ENCODE measurements at places on chromosomes 16 and 17.

DNA sequence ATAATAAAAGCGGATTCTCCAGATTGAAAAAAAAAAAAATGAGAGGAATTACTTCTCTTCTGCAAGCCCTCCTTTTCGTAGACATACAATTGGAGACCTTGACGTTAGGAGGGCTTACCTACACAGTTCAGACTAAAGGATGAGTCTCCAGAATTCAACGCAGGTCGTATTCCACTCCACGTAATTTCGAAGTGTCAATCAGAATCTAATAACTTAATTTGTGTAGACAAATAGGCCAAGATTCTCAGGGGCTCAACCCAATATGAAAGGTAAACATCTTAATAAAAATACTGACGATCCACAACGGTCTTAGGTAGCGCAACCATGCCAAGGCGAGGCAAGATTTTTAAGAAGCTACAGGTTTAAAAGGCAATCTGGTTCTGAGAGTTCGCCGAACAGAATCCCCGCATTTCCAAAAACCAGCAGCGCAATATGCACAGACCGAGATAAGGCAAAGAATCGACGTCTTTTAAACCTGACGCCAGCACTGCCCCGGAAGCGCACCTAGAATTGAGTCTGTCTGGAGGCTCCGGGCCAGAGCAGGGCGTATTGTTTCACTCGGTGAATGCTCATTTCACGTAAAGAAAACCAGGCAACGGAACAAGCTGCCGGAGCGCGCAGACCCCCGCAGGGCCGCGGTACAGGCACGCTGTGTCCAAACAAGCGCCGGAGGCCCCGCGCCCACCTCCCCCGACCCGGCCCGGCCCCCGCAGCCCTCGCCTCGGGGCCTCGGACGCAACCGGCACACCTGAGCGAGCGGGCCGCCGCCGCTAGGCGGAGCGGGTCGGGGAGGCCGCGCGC is 623 bp downstream of the MBTPS1 start:
- DNase-seq: peak; percentile 18

DNA sequence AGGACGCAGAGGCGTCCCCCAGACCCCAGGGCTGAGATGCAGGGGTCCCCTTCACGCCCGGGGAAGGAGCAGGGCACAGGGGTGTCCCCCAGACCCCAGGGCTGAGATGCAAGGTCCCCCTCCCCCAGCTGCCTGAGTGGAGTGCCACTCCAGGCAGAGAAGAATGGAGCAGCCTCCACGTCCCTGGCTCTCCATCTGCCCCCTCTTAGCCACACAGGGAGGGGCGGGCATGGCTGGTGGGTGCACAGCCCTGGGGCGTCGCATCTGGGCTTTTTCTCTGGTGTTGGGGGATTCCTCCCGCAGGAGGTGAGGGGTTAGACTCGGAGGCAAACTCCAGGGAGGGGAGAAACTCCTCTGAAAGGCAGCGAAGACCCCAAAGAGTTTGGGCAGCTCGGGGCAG is 17.5 kb downstream of the CIBAR2 start:
- no peak for DNase-seq

DNA sequence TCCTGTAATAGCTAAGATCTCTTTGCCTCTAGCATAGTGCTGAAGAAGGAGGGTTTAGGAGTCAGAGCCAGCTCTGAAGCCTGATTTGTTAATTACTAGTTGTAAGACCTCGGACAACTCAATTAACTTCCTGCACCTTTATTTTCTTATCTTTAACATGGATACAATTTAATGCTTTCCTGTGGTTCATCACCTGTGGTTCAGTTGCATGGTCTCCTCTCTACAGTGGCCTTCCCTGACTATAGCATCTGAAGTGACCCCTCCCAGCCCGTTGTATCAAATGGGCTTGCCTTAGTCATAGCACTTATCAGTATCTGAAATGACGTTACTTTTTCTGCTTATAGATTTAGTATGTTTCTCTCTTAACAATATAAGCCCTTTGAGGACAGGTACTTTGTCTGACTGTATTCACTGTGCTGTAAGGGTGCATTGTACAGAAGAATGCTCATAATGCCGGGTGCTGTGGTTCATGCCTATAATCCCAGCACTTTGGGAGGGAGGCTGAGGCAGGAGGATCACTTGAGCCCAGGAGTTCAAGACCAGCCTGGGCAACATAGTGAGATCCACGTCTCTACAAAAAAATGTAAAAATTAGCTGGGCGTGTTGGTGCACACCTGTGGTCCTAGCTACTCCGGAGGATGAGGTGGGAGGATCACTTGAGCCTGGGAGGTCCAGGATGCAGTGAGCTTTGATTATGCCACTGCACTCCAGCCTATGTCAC is 2.6 kb upstream of the NDE1 start:
- no peak for DNase-seq

- DNase-seq: no peak
These were observed 2.4 kb upstream of the BRD7 start for GRCh38 chr16:50371036-50371716.

- no peak for DNase-seq
These were observed 45.5 kb downstream of the TMEM132E start for GRCh38 chr17:34624767-34625383.

GRCh38 chr17:54270499-54270898 is 447.8 kb downstream of the KIF2B start:
- DNase-seq: no peak

DNA sequence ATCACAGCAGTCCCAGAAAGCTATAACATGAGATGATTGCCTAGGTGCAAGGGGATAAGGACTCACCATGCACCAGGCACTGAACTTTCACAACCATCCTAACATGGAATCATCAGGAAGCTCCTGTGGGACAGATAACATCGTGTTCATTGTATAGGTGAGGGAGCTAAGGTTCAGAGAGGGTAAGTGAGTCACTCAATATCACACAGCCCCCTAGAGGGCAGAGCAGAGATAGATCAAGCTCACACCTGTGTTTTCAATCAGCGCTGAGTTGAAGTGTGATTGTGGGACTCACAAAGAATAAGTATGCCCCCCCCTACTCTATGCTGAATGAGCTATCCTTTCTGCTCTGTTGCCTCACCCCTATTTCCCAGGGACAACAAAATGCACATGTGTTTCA is 377.7 kb upstream of the ERCC4 start:
- DNase-seq: no peak

DNA sequence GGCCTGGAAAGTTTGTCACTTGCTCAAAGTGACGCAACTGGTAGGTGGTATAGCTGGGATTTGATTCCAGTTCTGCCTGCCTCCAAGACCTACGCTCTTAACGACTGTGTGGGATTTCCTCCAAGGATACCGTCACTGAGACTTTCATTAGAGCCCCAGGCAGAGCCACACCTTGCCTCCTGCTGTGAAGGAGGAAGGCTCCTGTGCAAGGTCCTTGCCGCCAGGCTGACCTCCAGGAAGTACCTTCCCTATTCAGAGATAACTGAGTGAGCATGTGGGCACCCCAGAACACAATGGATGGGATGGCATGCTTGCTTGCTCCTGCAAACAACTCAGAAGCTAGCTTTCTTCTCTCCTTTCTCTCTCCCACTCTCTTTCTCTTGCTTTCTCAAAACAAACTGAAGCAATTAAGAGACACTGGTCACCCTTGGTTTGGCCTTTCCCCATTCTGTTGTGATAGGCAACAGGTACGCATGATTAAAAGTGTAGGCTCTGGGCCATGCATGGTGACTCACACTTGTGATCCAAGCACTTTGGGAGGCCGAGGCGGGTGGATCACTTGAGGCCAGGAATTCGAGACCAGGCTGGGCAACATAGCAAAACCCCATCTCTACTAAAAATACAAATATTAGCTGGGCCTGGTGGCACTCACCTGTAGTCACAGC is 30.7 kb downstream of the CACNG3 start:
- no peak for DNase-seq

DNA sequence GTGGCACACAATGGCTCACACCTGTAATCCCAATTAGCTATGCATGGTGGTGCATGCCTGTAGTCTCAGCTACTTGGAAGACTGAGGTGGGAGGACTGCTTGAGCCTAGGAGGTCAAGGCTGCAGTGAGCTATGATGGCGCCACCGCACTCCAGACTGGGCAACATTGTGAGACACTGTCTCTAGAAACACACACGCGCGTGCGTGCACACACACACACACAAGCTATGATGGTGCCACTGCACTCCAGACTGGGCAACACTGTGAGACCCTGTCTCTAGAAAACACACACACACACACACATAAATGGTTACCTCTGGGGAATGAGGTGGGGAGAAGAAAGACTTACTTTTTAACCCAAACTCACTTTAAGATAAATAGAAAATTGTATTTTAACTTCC is 16.4 kb downstream of the FBXL20 start:
- DNase-seq: no peak

GRCh38 chr16:79603055-79603454 is 2.5 kb upstream of the MAF start:
- no peak for DNase-seq

GRCh38 chr17:63984236-63984635 is 11.5 kb upstream of the SCN4A start:
- DNase-seq: no peak

- no peak for DNase-seq
These were observed 792 bp downstream of the PPP1R9B start for GRCh38 chr17:50149417-50150353.

DNA sequence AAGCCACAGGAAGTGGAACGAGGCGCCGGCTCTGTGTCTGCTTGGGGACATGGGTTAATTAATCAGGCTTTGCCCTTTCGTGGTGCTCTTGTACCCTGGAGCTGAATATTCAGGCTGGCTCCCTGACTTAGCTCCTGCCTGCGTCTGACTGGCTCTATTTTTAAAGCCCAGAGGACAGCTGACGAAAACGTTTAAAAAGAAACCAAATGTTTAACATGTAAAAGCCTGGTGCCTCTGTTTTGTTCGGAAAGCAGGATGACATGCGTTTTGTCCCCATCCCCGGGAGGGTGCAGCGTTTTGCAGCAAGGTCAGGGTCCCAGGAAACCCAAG is 61.1 kb downstream of the NT5M start:
- DNase-seq: no peak

DNA sequence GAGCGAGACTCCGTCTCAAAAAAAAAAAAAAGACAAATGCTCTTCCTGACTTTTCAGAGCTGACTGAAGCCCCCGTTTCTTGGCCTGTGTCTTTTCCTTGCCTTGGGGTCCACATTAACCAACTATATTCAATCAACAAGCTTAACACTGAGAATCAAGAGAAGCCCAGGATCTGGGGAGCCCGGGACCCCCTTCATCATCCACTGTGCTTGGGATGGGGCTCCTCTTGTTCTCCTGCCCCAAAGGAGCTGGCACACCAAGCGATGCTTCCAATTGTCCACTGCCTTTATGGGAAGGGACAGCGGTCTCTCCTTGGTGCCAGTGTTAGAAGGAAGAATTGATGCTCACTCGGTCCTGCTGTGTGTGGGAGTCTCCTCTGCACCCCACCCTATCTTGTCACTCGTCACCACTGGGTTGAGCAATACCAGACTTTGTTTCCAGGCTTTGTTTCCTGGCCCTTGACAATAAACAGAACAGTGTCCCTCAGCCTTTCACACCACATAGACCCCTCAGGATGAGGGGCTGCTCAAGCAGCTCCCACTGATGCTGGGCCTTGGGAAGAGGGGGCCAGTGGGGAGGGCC is 146.7 kb downstream of the KCNJ12 start:
- no peak for DNase-seq

DNA sequence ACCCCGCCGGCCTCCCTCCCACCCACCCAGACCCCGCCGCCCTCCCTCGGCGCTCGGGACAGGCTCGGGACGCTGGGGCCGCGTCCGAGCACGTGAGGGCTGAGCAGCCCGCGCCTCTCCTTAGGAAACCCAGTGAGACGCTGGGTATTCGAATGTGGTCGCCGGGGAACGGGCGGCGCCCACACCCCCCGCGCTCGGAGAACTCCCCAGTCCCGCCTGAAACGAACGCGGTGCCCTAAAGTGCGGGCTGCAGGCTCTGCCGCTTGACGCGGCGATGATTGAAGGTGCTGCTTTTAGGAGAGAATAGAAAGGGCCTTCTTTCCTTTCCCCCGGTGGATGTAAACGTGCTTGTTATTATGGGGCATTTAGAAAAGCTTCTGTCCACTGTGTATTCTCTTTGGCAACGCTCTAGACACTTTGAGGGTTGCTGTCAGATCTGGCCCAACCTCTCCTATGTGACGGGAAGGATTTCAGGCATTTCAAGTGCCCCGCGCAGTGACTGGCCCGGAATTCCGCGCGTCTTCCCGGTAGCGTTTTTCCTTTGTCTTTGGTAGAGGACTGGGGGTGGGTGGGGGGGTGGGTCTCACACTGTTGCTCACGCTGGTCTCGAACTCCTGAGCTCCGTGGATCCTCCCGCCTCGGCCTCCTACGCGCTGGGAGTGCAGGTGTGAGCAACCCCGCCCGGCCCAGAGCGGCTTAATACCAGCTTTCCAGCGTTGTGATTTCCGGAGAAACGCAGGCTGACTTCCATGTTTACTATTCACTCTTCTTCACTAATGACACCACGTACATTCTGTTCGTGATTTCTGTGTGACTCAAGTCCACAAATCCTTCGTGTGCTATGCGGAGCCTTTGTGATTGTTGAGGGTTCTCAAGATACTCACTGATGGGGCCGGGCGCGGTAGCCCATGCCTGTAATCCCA is 21.8 kb upstream of the FOXK2 start:
- peak; percentile 31 for DNase-seq

DNA sequence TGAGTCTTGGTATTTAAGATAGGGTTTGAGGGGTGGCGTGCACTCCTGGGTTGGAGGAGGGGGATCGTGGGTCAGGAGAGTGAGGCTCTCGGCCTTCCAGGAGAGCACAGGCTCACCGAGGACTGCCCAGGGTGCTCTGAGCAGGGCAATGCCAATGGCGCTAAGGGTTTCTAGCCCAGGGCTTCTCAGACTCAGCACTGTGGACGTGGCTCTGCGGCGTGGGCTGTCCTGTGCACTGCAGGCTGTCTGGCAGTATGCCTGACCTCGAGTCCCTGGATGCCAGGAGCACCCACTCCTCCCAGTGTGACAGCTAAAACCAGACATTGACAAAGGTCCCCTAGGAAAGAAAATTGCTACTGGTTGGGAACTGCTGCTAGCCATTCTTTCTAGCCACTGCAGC is 37.2 kb upstream of the ENDOV start:
- no peak for DNase-seq

DNA sequence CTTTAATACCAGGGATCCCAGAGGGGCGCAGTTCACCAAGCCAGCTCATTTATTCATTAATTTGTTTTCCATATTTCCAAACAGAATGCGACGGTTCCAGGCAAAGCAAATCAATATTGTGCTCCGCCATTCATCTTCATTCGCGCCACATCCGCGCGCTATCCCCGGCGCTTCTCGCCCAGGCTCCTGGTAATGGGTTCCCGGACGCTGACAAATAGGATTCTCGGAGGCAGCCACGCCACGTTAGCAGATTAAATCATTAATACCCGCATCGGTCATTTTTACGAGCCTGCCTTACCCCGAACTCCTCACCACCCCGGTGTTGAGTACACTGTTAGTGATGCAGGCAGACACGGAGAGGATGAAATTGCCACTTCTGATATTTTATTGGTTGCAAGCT is 26.0 kb upstream of the C16orf82 start:
- DNase-seq: no peak

- no peak for DNase-seq
These were observed 4.3 kb downstream of the KRT37 start for GRCh38 chr17:41420134-41420533.

DNA sequence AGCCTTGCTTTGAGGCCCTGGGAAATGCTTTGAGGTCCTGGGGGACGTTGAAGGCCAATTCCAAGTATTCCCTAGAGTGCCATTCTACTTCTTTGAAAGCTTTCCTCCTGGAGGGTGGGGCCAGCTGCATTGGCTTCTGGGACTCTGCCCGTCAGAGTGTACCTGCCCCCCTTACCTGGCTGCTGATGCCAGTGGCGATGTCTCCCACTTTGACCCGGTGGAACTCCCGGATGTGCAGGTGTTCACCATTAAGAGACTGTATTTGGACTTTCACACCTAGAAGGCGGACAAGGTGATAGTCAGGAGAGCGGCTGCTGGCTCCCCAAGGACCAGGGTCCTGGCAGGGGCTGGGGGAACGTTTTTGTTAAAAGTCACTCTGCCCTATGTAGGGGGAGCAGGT is 3.1 kb upstream of the SPATA32 start:
- no peak for DNase-seq

All from kidney capillary endothelial cell (primary cell).